NCI-H345 (cell line): ENCODE measurements at places on chromosomes 3 and 15.

- no peak for DNase-seq
These were observed 297.7 kb downstream of the LRTM1 start for GRCh38 chr3:54630101-54630623.

DNA sequence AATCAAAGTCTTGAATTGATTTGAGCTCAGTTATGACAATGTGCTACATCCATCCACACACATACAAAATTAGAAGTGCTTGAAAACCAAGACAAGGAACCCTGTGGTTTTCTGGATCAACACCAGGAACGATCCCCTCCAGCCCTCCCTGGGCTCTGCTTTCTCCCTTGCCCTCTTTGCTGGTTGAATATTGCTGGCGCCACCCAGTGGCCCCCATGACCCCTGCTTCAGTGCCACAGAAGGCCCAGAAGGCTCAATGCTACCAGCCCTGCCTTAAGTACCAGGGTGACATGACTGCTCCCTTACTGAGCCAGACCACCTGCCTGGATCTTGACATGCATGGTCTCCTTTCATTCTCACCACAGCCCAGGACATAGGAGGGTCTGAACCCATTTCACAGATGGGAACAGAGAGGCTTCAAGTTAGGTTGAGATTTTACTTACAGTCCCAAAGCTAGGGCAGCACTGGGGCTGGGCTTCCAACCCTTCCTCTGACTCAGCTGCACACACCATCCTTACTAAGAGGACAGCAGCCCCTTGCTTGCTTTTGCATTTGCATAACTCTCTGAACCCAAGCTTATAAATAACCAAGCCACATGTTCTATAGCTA, 15.0 kb downstream of the IL12A start:
- DNase-seq, result peak; percentile 22

GRCh38 chr3:23172059-23172458, 31.1 kb upstream of the UBE2E2 start:
- no peak for DNase-seq

DNA sequence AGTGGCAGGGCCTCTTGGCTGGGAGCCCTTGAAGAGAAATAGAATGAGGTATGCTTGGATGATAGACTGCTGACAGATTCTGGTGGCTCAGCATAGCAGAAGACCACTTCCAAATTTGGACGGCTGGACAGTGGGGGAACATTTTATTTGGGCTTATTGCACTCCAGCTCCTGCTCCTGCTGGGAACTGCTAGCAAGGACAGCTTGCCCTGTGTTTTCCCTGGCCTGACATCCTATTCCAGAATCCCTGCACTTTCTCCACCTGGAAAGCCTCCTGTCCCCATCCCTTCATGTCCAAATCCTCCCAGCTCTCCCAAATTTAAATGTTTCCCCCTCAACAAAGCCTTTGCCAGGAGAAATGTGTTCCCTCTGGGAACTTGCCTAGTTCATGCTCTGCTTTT, 9.8 kb upstream of the COLQ start:
- no peak for DNase-seq

GRCh38 chr15:23616536-23616935, 31.1 kb downstream of the MAGEL2 start:
- no peak for DNase-seq

GRCh38 chr3:72938471-72939265, 50.8 kb downstream of the GXYLT2 start:
- DNase-seq, result peak; percentile 26

- no peak for DNase-seq
These were observed 612.7 kb downstream of the TBL1XR1 start for GRCh38 chr3:176584413-176585176.

- no peak for DNase-seq
These were observed 98.8 kb downstream of the FGF7 start for GRCh38 chr15:49521802-49522201.

DNA sequence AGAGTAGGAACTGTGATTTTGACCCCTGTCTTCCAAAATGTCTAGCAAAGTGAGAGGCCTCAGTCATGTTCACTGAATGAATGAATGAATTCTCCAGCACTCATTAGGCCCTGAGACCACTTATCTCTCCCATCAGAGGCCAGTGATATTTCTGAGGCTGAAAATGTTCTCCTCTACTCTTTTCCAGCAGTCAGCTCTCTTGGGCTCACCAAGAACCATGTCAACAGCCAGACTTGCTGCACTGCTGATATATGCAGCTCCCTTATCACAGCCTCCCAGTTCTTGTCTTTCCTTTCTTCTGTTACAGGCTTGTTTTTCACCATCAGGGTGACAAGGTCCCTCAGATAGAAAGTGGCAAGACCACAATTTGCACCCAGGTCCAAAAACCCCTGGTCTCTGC, 28.7 kb upstream of the MFSD1 start:
- DNase-seq, result no peak

GRCh38 chr15:72783004-72783639, 436 bp downstream of the ADPGK start:
- peak; percentile 38 for DNase-seq

GRCh38 chr3:127013181-127013580, 30.3 kb downstream of the PLXNA1 start:
- no peak for DNase-seq

DNA sequence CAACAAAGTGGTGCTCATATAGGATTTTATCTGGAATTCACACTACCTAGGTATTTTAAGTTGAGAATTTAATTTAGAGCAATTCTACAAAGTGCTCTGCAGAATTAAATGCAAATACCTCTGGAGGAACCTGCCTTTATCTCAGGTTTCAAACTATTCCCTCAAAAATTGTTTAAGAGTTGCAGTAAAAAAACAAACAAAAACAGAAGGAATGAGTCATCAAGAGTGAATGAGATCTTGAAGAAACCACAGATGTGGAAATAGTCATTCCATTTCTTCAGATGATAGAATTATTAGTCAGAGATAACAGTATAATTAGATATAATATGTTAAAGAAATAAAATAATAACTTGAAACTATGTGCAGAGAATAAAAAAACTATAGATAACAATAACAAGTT, 80.8 kb upstream of the SCN5A start:
- DNase-seq, result no peak

- no peak for DNase-seq
These were observed 71.2 kb upstream of the GLCE start for GRCh38 chr15:69089258-69089657.

DNA sequence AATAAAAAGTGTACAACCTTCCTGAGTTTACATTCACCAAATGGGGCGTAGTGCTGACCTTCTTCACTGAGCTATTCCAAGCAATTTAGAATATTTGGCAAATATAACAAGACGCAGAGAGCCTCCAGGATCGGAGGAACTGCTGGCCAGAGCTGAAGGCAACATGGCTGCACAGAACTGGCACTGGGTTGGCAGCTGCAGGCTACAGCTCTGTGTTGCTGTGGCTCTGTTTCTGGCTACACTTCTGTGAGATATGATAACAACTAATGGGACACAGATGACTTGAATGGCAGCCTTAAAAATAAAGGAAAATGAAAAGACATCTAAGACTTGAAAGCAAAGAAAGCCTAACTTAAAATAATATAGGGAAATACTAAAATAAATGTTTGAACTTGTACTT, 10.8 kb upstream of the SLC6A20 start:
- DNase-seq, result no peak

DNA sequence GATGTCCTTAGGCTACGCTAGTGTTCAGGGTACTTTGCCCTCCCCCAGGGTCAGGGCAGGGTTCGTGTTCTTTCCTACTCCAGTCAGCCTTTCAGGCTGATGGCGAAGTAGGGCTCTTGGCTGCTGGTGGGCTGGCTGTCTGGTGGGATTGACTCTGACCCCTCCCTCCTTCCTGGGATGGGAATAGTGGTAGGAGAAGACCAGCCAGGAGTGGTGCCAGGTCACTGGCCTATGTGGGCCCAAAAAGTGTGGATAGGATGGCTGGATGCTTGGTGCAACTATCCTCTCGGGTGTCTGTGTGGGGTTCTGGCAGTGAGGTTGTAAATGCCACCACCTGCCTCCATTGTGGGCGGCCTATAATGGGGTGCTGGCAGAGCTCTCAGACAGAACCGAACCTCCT, 20.4 kb upstream of the EXOG start:
- no peak for DNase-seq

DNA sequence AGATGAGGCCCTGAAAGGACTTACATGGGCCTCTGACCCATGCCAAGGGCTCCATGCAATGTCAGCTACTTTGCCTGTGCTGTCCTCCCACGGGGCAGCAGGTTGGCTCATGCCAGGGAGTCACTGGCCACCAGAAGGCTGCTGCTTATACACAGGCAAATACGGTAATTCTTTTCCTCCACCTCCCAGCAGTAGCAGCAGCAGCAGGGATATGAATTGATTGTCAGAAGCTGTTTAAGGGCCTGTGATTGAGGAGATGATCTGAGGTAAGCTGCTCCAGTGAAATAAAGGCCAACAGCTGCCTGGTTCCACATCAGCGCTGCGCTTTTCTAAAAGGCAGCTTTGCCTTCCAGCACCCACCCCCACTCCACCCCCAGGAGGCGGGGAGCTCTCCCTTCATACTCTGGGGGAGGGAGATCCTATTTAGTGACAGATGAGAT, 250.5 kb downstream of the SHQ1 start:
- peak; percentile 47 for DNase-seq

GRCh38 chr3:15325228-15325627, 7.2 kb downstream of the SH3BP5 start:
- DNase-seq, result no peak

DNA sequence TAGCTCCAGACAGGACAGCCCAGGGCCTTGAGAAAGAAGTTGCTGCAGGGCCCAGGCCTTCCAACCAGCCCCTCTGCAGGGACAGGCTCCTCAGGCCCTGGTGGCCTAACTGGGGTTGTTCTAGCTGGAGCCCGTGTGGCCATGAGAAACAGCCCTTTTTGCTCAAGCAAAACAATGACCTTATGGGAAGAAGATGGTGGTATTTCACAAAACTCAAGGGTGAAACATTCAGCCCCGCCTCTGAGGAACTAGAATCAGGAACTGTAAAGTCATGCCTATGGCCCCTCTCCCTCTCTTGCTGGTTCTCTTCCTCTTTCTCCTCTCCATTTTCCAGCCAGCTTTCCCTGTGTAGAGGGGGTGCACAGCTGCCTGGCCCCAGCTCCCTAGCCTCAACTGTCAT, 273.3 kb downstream of the RPLP1 start:
- no peak for DNase-seq

- DNase-seq, result no peak
These were observed 192.3 kb downstream of the TAFA4 start for GRCh38 chr3:68740087-68740486.

GRCh38 chr3:166444756-166445155, 607.5 kb upstream of the BCHE start:
- DNase-seq, result peak; percentile 2

DNA sequence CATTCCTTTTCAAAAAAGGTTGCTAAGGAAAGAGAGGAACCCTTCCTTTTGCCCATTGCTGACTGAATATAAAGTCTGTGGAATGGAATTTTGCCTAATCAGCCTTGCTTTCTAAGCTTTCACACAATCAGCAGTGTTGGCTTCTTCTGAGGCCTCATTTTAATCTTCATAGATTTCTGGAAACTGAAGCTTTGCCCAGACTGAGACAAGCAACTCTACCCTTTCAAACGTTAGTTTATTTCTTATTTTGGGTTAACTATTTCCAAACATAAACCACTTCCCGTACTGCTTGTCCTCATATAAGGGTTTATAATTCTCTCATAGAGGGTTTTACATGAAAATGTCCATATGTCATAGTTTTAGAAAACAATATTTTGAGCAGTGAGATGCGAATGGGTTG, 82.9 kb downstream of the NR1D2 start:
- no peak for DNase-seq

- no peak for DNase-seq
These were observed 22.3 kb upstream of the PSTPIP1 start for GRCh38 chr15:76972389-76973361.

GRCh38 chr15:95987299-95987698, 343.2 kb upstream of the NR2F2 start:
- DNase-seq, result no peak

GRCh38 chr15:41476416-41477048, 17.1 kb upstream of the ITPKA start:
- no peak for DNase-seq

GRCh38 chr3:69547461-69547880, 161.6 kb upstream of the FRMD4B start:
- no peak for DNase-seq

- DNase-seq, result no peak
These were observed 349.4 kb downstream of the CLSTN2 start for GRCh38 chr3:140284372-140284771.

- no peak for DNase-seq
These were observed 139.1 kb downstream of the DMXL2 start for GRCh38 chr15:51483520-51483919.

DNA sequence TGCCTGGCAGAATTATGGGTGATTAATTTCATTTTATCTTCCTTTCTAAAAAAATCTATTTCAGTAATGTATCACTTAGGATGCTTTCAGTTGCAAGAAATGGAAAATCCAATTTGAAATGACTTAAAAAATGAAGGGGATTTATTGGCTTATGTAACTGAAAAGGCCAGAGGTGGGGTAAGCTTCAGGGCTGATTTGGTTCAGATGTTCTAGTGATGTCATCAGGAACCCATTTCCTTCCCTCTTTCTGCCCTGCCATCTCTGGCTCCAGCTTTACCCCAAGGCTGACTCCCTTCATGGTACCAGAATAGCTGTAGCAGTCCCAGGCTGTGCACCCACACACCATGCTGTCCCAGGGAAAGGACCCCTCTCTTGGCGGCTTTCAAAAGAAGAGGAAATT, 18.5 kb upstream of the REC114 start:
- DNase-seq, result no peak

DNA sequence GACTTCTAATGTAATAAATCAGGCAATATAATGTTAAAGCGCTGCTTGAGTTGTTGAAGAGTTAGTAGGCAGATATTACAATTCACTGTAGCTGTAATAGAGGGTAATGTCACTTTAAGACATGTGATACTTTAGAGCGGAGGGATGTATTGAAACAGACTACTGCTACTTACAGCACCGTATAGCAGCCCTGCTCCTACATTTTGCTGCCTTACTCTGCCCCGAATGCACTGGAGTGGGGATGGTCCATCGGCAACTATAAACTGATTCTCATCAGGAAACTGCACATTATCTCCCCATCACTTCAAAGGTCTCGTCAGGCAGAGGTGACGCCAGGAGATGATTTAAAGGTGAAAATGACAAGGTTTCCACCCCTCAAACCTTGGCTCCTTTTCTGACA, 349.7 kb upstream of the SUCLG2 start:
- DNase-seq, result no peak

DNA sequence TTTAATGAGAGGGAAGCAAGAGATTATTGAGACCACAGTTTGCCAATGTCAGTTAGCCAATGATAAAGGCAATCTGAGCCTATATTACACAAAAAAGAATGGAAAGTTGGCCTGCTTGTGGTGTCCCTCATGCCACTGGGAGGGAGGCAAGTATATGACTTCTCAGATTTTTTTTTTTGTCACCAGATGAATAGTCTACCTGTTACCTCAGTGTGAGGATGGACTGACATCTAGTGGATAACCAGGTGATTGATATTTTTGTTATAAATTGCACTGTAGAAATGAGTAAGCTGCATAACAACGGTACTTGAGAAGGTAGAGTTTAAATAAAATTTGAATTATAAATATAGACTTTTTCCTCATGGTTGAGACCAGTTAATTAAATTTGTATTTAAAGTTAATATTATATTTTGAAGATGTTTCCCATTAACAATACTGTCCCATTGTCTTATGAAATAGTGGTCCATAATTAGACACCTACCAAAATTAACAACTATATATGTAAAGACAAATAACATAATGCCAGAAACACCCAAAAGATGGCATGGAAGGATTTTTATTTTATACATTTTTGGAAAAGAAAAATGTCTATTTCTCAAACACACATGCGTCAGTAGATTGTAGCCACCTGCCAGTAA, 237.8 kb upstream of the GADL1 start:
- DNase-seq, result peak; percentile 20

- DNase-seq, result no peak
These were observed 62.1 kb downstream of the CYFIP1 start for GRCh38 chr15:22918056-22918455.

GRCh38 chr3:157464321-157464720, 27.7 kb downstream of the PTX3 start:
- no peak for DNase-seq
